ENCODE measurements at places on chromosomes 3 and 15. TPM values are rescaled to one million over a fixed set of nuclear protein-coding genes. Genes with fewer than 3 reads are reported as not detected.

The ACAP2 gene
- 27.0 TPM for total RNA-seq

The NANOGP8 gene
- not detected for total RNA-seq

The P2RY1 gene
- 0.29 TPM for total RNA-seq

The SEC22A gene
- total RNA-seq, result 34.3 TPM

The GRK7 gene
- total RNA-seq, result 0.12 TPM

The ANKUB1 gene
- not detected for total RNA-seq

The ZNF710 gene
- 12.9 TPM for total RNA-seq

The ZNF860 gene
- 7.9 TPM for total RNA-seq

The BCHE gene
- not detected for total RNA-seq

The FEZF2 gene
- not detected for total RNA-seq

The SLC27A2 gene
- total RNA-seq, result 8.1 TPM

The PPIB gene
- total RNA-seq, result 450 TPM

The TUSC7 gene
- total RNA-seq, result not detected

The EFHB gene
- not detected for total RNA-seq

The C2CD4A gene
- total RNA-seq, result 0.11 TPM

The POLQ gene
- total RNA-seq, result 22.2 TPM

The RPL35A gene
- total RNA-seq, result 875 TPM

The CYP8B1 gene
- total RNA-seq, result not detected

The AHSG gene
- not detected for total RNA-seq

The AADACL2 gene
- total RNA-seq, result not detected

The CPA3 gene
- total RNA-seq, result not detected

The LRRC2 gene
- 0.26 TPM for total RNA-seq

The NAALADL2 gene
- 1.9 TPM for total RNA-seq

The MYH15 gene
- total RNA-seq, result 2.8 TPM

The INSYN1 gene
- not detected for total RNA-seq

The NPAP1 gene
- not detected for total RNA-seq

All from PC-3 (cell line).